ENCODE measurements at places on chromosomes 2 and 18.

DNA sequence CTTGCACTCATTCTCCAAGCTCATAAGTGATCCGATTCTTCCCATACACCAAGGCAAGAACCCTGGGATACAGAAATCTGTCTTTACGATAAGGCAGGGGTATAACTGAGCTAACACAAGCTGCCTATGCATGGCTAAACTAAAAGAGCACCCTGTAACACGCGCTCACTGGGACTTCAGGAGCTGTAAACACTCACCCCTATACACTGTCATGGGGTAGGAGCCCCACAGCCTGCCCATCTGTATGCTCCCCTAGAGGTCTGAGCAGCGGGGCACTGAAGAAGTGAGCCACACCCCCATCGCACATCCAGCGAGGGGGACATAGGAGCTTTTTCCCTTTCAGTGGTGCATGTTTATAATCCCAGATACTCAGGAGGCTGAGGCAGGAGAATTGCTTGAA is 46.7 kb downstream of the METTL8 start:
- no peak for DNase-seq

- DNase-seq: no peak
Observed at GRCh38 chr18:63887424-63887823, at the start of gene SERPINB2. TSS of gene SERPINB2 (plus strand) at chr18:63887705. CDS start at chr18:63891445, 3,740 bp downstream.

- no peak for DNase-seq
Observed at GRCh38 chr18:27985832-27986231, 191.1 kb downstream of the CDH2 start.

DNA sequence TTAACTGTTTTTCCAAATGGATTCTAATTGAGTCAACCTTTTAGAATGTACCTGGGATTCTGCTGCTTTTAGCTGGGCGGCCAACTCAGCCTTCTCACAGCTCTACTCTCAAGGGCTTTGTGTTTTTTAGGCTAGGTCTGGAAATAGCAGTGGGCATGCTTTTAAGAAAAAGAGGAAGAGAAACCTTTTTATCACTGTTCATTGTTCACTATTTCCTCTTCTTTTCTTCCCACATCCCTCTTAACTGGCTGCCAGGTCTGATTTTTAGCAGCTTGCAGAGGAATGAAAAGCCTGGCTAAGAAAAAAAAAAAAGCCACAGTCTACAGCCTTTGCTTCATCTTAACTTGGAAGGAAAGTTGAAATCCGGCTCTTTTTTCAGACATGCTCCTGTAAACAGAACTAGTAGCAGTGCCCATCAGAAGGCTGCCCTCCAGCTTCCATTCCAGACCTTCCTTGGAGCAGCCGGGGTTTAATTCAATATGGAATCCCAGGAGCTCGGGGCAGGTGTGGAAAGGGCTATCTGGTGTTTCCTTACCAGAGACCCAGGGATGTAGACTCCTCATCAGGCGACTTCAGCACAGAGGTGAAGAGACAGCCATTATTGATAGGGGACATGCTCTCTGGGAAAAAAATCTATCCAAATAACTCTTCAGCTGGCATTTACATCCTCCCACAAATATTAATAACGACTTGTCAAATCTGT is 230.7 kb downstream of the MYO3B start:
- no peak for DNase-seq

DNA sequence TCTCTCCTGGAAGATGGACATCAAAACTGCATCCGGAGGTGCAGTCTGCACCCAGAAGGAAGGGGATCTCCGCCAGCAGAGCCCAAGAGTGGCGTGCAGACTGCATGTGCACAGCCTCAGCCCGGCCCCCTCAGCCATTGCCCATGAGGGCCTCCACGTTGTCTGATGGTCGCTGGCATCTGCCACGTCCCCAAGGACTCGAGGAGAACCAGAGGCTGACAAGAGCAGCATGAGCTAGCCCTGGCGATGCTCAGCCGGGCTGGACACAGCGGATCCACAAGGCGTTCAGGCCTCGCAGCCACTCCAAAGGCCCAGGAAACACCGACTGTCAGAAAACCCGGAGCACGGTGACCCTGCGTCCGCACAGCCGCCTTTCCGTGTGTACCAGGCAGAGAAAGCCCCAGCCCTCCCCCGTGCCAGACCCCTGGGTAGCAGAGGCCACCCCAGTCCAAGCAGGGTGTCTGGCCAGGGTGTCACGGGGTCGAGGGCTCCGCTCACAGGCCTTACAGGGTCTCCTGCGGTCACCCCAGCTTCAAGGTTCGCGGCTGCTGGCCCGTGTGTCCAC is 48.3 kb downstream of the SLC66A2 start:
- no peak for DNase-seq

- no peak for DNase-seq
Observed at GRCh38 chr2:120620025-120620793, 115.5 kb upstream of the GLI2 start.

GRCh38 chr2:95059656-95060370 is 34.3 kb downstream of the MAL start:
- DNase-seq: no peak

GRCh38 chr2:52934920-52935640 is 832.5 kb upstream of the CHAC2 start:
- no peak for DNase-seq

DNA sequence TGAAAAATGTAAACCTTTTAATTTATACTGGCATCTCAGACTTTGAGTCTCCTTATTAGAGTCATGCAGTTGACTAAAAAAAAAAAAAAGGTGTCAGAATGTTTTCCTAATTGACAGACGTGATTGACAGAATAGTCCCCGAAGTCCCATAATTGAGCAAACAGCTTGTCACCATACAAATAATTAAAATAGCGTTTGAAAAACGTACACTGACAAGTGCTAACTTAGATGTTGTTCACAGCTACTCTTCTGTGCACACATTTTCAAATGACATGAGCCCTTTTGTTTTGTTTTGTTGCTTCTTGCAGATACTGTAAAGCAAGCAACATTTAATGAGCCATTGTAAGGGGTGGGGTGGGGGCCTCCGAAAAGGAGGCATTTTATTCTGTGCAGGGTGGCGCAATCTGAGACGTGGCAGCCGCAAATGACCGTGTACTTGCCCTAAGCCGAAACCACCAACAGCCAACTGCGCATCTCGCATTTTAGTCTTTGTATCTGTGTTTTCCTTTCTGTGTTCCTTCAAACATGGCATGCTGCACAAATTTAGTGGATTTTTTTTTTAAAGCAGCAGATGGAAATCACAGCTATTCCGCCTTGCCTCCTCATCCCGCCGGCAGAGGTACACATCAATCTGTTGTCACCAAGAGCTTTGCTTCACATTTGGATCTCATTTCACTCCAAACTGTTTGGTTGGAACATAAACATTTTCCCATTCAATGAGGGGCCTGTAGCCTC is 52.4 kb downstream of the LPIN1 start:
- no peak for DNase-seq

DNA sequence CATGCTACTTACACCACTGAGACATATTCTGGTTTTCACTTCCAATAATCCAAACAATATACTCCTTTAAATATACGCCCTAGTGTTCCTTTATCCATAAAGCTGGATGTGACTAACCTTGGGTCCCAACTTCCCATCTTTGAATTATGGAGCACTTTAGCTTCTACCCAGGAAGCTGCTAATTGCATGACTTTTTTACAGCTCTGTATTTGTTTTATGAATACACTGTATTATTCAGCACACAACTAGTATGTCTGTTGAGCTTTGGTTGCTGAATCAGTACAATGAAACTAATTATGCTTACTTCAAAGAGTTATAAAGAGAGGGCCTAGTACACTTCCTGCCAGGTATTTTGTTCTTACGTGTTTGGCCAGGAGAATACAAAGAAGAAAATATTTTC is 118.5 kb downstream of the BAZ2B start:
- DNase-seq: no peak

- no peak for DNase-seq
Observed at GRCh38 chr2:160353166-160353565, 140.4 kb downstream of the RBMS1 start.

DNA sequence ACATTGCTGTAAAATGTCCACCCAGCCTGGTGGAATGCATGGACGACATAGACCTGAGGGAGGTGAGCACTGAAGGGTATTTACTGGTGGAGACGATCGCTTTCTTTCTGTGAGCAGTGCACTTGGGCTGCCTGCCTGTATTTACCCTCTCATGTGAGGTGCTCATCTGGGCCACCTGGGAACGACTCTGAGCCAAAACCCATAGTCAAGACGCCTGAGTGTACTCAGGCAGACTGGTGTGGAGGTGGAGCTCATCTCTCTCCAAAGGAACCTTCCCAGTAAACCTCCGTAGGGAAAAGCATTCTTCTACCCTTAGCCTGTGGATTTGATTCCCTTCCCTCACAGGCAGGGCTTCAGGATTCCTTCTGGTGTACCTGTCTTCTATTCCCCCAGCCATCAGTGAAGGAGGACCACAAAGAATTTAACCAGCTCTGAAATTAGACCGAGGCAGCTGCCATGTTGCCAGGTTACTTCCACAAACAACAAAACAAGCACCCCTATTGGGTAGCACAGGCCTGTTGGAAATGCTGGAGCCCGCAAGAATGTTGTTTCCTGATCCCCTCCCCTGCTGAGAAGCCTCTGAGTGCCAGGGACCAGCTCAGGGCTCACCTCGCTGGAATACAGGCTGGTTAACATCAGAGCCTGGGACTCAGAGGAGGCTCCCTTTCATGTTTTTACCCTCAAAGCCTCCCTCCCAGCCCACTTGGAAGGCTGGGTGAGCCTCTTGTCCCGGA is 47.5 kb upstream of the TXNDC2 start:
- DNase-seq: no peak

GRCh38 chr2:30349691-30350090 is 97.4 kb upstream of the LCLAT1 start:
- DNase-seq: no peak

DNA sequence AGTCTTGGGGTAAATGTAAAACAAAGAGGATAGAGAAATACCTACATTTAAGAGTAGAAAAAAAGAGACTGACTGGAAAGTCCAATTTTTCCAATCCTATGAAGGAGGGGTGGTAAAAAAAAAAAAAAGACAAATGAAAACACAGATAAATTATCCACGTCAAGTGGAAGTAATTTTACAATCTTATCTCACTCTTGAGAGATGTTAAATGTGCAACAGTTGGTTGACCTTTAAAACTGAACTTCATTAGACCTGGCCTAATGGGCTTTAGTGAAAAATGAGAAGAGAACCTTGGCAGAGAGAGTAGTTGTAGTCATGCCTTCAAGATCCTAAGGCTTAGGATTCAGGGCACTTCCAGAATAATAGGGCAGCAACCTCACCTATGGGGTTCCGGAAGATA is 20.4 kb downstream of the GALNT3 start:
- no peak for DNase-seq

DNA sequence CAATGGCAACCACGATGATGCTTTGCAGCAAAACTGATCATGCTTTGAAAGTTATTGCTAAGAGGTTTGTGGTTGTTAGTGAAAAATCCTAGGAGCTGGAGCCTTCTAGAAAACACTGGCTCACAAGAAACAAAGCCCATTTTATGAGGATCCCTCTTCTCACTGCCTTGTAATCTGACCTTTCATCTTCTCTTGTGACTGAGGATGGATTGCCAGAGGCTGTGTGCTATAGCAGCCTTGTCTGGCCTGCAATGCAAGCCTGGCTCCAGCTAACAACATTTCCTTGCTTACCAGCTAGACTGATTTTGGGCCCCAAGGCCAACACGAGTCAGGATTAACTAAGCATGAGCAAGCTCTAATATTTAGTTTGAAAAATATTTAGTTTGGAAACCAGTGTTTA is 13.1 kb downstream of the PIEZO2 start:
- DNase-seq: no peak

DNA sequence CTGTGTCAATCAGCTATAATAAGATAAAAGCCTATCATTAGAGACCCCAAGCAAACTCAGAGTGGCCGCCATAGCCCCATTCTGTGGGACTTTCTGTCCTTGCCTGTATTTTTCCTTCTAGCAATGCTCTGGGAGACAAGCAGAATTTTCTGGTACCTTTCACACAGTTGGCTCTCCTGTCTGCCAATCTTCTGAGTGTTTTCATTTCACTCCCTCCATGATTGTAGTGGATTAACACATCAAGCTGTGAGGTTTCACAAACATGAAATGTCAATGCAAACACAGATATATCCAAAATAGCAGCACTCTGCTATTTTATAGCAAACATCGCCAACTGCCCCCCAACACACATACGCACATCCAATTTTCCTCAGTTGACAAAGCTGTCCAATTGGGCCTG is 64.9 kb downstream of the C1D start:
- no peak for DNase-seq

- DNase-seq: no peak
Observed at GRCh38 chr18:50862401-50862800, 16.5 kb upstream of the ME2 start.

- DNase-seq: no peak
Observed at GRCh38 chr2:229652796-229653195, 61.6 kb downstream of the DNER start.

GRCh38 chr18:4720518-4720917 is 265.4 kb upstream of the DLGAP1 start:
- DNase-seq: no peak

- no peak for DNase-seq
Observed at GRCh38 chr18:9182852-9183399, 46.3 kb downstream of the ANKRD12 start.

DNA sequence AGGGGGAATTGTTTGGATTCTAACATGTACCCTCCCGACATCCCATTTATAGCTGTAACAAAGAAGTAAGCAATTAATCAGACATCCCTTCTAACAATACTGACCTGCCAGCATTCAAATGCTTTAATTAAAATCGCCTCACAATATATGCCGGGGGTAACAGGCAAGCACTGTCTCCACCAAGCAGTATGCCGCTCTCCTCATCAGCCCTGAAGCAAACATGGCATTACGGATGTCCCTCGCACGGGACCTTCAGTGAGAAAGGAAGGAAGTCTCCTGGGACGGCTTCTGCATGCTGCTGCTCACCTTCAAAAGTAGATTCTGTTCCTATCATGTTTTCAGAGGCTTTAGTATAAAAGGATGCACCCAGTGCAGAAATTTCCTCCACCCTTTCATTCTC is 292.7 kb upstream of the POU3F3 start:
- no peak for DNase-seq

GRCh38 chr2:30736461-30737325 is 70.6 kb downstream of the CAPN13 start:
- DNase-seq: no peak

DNA sequence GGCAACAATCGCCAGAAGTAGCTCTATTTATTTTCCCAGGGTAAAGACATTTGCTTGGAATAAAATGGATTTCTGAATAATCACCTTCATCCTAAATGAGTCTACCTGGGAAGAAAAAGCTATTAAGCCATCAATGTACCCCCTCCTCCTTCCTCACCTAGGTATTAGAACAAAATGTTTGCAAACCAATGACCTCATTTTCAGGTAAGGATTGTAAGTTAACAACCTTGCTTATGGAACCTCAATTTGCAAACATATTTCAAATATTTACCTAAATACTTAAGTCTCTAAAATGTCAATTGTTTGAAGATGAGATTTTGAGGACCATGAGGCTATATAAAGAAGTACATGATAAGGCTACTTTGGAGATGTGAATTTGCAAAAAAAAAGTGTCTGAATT is 43.9 kb downstream of the CAVIN2 start:
- no peak for DNase-seq
